ENCODE measurements at places on chromosomes 2 and 18.

DNA sequence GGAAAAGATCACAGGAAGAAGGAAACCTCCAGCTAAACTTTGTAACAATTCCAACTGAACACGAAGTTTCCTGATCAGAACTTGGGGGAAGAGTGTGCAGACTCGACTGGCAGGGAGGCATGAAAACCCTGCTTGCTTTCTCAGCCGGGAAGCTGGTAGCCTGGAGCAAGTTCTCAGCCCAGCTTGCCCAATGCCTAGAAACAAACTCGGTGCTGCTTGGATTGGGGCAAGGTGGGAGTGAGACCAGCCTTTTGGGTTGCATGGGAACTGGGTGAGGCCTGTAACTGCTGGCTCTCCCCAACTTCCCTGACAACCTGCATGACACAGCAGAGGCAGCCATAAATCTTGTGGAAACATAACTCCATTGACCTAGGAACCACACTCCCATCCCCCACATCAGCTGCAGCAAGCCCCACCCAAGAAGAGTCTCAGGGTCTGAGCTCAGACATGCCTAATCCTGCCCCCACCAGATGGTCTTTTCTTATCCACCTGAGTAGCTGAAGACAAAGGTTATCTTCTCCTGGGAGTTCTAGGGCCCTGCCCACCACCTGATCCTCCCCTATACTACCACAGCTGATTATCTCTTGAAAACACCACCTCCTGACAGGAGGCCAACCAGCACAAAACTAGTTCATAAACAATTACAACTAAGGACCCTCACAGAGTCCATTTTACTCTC, 1859.7 kb upstream of the CELF4 start:
- no peak for DNase-seq

- DNase-seq = no peak
Measured at GRCh38 chr2:88059979-88060906, 4.7 kb upstream of the KRCC1 start.

DNA sequence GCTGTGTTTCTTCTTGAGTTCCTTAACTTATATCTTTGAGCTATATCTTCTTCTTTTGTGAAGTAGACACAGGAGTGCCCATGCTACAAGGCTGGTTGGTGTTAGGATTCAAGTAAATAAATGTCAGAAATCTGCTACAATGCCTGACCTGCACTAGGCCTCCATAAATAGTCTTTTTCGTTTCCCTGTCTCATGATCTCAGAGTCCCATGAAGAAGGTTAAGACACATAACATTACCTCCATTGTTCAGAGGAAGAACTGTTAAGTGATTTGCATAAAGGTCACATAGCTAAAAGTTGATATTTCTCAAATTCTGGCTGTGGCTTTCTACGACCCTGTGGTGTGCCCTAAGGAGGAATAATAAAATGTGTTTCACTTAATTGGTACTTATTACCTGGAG, 228.4 kb downstream of the KCNS3 start:
- DNase-seq = no peak

GRCh38 chr2:118112771-118113334, 24.6 kb downstream of the INSIG2 start:
- no peak for DNase-seq

GRCh38 chr2:96547203-96547641, 10.7 kb downstream of the ARID5A start:
- peak; percentile 73 for DNase-seq

- DNase-seq = peak; percentile 39
Measured at GRCh38 chr2:3656762-3657721, 958 bp upstream of the ALLC start.

DNA sequence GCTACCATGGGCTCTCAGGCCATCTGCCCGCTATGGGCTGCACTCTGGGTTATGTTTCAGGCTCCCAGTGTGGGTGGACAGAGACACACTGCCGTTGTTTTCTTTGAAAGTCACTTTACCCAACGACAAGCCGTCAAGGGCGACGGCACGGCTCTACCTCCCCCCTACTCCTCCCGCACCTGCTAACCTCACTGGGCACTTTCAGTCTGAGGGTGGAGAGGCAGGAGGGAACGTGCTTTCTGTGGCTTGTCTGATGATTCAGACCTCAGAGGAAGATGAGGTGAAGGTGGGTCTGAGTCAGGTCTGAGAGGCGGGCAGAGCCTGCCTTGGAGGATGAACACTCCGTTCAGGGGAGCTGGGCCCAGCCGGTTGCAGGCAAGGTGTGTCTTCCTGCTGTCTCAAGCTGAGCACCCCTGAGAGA, 147.6 kb upstream of the HDAC4 start:
- DNase-seq = no peak
